Caudate nucleus (tissue), 63 donors: ENCODE measurements at places on chromosomes 5 and 9.

DNA sequence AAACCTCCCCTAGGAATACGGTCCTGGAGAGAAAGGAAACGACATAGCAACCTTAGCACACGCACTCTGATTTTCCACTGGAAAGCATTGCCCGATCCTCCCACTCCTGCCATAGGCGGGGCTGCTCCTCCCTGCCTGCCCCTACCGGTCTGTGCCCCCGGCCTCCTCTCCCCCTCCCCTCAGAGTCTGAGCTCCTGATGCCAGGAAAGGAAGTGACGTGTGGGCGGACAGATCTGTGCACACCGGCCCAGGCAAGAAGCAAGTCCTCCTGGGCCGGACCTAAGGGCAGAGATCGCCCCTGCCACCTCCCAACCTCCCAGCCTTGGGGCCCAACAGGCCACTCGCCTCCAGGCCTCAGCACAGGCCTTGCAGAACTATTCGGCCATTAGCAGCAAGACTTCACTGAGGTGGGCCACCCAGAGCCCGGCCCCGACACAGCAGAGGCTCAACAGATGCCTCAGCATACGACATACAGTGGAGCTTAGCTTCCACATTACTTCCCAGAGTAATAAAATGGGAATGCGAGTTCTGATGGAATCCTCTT, 7.2 kb downstream of the NINJ1 start:
- no peak for DNase-seq

GRCh38 chr5:107937651-107938355, 267.1 kb upstream of the EFNA5 start:
- DNase-seq: no peak

DNA sequence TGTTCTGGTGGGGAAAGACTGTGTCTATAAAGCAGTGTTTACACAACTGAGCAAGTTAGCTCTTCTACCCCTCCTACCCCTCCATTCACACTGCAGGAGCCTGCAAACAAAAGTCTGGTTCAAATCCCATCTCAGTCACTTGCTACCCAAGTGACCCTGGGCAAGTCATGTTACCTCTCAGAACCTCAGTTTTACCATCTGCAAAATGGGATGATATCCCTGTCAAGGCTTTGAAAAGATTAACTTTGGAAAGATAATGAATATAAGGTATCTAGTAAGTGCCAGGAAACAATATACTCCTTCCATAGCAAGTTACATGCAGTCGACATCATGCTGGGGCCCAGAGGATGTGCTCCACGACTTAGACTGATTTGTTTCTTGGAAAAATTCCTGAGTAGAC, 161.5 kb downstream of the SEC61B start:
- DNase-seq: no peak

DNA sequence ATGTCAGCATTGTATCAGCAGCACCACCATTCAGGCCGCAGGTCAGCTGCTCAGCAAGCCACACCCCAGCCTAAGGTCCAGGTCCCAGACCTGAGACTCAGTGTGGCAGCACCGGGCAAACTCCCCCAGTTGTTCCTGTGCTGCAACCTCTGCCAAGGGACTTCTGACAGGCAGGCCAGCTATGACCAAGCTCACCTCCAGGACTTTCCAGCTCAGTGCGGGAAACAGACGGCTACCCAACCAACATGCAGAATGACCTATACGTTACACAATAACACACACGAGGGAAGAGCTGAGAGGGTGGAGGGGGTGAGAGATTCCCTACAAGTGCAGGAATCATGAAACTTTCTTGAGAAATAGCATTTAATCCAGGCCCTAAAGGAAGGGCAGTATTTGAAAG, 143.7 kb downstream of the FSTL4 start:
- no peak for DNase-seq

DNA sequence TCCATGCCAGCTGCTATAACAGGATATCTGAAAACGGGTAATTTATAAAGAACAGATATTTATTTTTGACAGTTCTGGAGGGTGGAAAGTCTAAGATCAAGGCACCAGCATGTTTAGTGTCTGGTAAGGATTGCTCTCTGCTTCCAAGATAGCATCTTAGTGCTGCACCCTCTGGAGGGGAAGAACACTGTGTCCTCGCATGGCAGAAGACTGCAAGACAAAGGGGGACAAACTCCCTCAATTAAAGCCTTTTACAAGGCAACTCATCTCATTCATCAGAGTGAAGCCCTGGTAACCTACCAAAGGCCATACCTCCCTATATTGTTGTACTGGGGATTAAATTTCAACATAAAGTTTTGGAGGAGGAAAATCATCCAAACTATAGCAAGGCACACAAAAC, 298.9 kb upstream of the EDIL3 start:
- no peak for DNase-seq

DNA sequence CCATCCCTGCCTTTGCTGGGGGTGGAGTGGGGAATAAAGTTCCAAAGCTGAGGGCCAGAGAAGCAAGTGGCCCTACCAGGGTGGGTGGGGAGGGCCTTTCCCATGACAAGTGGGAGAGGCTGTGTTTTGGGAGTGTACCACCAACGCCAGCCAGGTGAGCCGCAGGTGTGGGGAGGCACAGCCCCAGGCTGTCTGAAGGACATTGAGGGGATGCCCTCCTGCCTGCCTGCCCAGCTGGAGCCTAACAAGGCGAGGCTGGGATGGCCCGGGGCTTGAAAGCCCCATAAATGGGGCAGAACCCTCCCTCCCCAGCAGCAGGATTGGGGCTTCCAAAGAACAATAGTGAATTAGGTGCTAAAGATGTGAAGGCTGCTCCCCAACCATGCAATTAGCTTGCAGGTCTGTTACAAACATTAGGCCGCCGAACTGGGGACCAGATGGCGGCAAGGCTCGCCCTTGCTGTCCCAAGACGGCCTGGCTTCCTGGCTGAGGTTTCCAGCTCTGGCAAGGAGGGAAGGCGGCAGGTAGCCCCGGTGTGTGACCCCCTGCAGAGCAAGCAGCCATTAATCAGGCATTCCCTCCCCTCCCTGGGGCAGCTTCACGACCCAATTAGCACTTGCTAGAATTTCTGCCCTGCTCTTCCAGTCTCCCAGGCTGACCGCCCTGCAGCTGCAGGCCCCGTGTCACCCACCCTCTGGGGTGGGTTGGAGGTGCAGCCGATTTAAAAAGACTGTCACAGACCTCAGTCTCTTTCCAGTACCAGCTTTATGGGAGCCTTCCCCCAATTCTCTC, 42.9 kb downstream of the FGF18 start:
- no peak for DNase-seq

- no peak for DNase-seq
Measured at GRCh38 chr5:138875552-138875875, 379 bp upstream of the LRRTM2 start.

DNA sequence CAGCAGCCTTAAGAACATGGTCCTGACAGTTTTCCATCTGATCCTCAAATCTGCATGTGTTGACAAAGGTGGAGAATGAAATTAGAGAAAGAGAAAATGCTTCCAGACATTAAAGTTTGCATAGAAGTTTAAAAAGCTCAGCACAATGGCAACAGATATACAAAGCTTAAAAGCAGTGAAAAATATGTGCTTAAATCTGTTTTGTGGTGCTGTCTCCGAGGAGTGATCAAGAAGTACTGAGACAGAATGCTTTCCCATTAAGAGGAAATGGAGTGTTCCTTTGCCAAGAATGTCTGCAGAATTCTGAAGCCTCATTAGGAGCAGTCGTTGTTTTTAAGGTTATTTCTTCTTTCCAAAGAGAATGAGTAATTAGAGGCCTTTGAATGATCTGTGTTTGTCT, 131.4 kb downstream of the MCTP1 start:
- DNase-seq: no peak

DNA sequence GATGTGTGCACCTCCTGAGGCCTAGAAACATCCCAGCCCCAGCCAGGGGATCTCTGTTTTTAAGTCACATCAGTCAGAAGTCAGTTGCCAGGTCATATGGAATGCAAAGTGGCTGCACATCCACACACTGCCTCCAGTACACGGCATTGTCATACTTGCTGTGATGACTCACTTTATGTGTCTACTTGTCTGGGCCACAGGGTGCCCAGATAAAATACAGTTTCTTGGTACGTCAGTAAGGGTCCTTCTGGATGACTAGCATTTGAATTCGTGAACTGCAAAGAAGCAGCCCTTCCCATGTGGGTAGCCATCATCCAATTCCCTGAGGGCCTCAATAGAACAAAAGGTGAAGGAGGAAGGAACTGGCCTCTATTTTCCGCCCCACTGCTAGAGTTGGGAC, 27.7 kb downstream of the AUH start:
- no peak for DNase-seq

GRCh38 chr9:121383715-121384114, 13.7 kb upstream of the STOM start:
- DNase-seq: no peak

GRCh38 chr5:181044093-181044599, 4.1 kb downstream of the BTNL9 start:
- DNase-seq: no peak

- no peak for DNase-seq
Measured at GRCh38 chr5:136730426-136730825, 365.1 kb upstream of the TRPC7 start.

DNA sequence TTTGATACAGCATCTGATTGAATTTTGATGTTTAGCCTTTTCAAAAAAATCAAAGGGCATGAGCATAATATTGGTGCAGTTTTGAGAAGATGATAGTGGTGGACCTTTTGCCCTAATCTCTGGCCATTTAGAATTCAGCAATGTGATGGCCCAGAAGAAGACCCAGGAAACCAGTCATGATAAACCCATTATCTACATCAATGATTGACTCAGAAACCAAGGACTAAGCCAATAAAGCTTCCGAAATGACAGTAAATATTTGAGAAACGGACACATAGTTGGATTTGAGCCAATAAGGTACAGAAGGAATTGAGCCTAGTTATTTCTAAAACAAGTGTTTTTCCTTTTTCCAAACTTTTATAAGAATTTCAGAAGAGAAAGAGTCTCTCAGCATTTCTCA, 1158.8 kb upstream of the DMAC1 start:
- DNase-seq: no peak

DNA sequence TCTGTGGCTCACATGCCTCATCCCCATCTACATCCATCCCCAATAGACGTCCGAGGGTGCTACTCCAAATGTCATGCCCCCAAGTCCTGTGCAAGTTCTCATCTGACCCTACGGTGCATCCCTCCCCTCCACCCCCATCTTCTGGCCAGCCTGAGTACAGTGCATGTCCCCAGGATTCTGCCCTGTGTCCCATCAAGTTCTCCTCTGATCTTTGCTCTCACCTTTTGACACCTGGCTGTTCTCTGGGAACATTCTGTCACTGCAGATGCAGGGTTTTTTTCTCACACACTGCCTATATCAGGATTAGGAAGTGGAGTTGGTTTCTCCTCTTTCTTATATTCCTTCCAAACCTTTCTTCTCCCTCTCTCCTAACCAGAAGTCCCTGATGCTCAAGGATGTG, 377.2 kb downstream of the GADD45G start:
- DNase-seq: no peak

- DNase-seq: no peak
Measured at GRCh38 chr9:135088348-135088978, 995 bp downstream of the OLFM1 start.

DNA sequence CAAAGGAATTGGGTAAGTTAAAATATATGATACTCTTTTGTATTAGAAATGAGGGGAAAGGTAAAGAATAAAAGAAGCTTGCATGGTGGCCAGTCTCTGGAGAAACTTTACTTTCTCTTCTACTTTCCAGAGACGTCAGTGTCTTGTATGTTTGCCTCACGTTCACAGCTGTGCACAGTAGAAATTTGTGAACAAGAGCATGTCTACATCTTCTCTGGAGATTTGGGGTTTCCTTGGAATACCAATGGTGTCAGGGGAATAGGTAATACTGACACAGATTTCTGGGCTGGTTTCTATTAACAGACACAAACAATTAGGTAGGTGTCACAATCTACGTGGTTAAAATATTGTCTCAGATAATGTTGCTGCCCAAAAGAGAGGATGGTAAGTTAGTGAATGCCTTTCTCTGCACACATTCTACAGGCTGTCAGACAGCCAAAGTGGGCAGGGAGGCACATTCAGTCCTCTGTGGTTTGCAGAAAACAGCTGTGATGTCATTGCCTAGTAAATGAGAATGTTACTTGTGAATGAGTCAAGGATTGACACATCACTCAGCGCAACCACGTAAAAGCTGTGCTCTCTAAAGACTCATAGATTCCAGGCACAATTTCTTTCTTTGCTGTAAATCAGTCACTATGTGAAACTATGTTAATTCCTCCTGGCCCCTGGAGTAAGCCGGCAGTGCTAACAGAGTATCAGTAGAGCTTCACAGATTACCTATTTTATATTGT, 397.1 kb downstream of the MAN2A1 start:
- DNase-seq: no peak

GRCh38 chr5:12023614-12024241, 119.5 kb upstream of the CTNND2 start:
- no peak for DNase-seq

DNA sequence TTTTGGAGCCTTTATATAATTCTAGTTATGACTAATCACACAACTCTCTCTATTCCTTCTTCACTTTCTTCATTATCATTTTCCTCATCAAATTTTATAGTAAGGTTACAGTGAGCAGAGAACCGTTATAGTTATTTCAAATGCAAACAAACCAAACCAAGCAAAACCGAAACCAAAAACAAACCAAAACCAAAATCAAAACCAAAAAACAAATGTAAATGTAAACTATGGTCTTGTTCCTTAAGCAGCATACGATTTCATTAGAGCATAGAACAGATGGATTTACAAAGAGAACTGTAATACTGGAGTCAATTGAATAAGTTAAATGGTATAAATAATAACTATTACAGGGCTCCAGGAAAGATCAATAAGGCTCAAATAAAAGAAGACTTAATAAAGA, 447.1 kb downstream of the LRRC70 start:
- DNase-seq: no peak

- DNase-seq: no peak
Measured at GRCh38 chr5:3615217-3615616, 19.6 kb downstream of the IRX1 start.

DNA sequence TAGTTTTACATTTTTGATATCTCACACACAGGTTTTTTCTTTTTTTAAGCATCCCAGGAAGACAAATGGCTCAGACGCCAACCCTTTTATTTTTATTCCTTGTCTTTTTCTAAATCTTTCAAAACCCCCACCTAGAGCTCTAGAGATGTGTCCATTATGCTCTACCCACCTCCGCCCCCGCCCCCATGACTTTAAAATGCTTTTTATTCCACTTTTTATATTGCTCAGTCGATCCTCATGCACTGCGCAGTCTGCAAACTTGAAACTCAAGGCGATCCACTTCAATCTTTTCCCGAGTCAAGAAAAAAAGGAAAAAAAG, 411 bp upstream of the MAT2B start:
- DNase-seq: no peak

DNA sequence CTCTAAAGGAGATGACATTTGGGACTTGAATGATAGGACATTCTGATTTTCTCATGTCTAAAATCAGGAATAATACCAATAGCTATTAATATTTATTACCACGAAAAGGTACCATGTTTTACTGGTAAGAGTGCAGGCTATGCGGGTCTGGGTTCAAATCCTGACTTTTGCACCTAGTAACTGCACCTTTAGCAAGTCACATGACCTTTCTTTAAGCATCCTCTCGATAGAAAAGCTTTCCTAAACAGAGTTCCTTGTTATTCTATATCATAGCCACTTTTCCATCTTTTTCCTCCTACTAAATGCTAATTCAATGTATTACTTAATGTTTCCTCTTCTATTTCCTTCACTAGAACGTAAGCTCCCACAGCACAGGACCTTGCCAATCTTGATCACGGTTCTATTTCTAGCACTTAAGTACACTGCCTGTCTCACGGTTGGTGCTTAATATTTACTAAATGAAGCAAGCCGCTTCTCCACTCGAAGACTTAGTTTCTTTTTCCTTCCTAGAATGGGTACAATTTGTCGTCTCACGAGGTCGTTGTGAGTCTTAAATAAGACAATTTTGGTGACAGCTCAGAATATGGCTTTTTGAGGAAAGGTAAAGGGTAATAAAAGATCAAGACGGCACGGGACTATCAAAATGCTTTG, 816 bp downstream of the RBM18 start:
- DNase-seq: no peak
